ENCODE measurements at places on chromosomes 1 and 21.
A peak's percentile ranks its signal among the peaks of the same experiment; 100 is the strongest.

- no peak for DNase-seq
These were observed 29.4 kb upstream of the CSF1 start for GRCh38 chr1:109880971-109881894.

GRCh38 chr1:165073185-165074007, 283.1 kb downstream of the LMX1A start:
- peak; percentile 33 for DNase-seq

DNA sequence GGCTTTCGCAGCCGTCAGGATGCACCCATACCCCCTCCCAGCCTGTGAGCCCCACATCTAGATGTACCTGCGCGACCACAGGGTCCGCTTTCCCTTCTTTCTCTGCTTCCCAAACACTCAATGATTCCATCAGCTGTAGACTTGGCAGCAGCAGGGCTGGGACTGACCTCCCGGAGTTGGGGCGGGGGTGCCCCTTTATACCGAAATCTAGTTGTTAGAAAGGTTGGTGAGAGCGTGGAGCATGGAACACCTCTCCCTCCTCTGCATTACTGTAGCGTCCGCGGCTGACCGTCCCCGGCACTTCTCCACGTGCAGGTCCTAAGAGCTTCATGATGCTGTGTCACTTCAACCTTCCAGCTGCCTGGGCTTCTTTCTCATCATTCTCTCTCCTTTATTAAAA, 21.1 kb upstream of the ACTRT2 start:
- DNase-seq = no peak

DNA sequence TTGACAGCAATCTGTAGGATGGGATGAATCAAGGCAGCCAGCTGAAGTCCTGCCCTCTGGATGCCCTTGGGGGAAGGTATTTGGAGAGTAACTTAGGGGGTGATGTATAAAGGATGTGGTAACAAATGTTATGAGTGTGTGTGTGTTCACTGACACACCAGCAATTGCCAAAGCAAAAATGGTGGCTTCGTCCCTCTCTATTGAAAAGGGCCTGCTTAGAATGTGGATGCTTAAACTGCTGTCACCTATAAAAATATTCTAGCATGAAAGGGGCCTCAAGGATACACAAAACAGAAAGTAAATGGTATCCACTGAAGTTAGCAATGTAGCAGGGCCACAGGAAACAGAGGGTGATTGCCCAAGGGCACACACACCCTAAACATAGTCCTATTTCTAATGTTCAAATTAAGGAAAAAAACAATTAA, 15.1 kb upstream of the AIM2 start:
- no peak for DNase-seq

GRCh38 chr1:185406006-185406690, 89.1 kb upstream of the IVNS1ABP start:
- no peak for DNase-seq

DNA sequence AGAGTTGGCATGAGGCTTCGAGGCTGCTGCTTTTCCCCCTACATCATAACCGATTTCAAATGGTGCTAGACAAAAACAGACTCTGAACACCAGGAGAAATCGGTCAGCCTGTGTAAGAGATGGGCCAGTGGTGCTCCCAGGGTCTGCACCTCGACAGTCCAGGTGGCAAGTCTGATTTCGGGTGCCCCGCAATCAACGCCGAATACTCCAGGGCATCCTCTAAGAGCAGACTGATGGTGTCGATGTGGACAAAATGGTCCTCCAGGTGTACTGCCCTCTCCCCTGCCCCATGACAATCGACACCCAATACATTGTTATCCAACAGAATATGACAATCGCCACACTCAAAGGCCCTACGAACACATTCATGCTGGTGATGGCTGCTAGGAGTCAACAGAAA, 50.0 kb downstream of the CD46 start:
- no peak for DNase-seq
